Breast epithelium (tissue), 4 donors: ENCODE measurements at places on chromosomes 3 and 15. TPM values are rescaled to one million over a fixed set of nuclear protein-coding genes. Genes with fewer than 3 reads are reported as not detected.

DNA sequence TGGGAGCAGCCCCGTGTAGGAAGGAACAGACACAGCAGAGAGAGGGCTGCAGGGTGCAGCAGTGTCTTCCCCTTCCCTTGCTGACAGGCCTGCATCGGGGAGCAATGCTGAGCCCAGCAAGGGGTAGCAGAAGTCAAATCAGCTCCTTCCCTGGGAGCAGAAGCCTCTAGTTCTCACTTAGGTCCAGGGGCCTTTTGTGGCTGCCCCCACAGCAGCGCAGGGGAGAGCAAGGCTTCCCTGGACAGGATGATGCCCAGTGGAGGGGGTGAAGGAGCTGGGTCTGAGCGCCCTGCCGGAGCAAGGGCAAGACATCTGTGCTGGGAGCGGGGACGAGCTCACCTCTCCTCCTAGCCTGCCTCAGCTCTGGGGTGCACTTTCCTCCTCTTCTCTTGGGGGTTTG lies 827 bp downstream of the PLCB2 start:
- no peak for DNase-seq
- H3K27me3 ChIP-seq: no peaks in the 10 kb centered on the region
- no peaks in the 10 kb centered on the region for H3K4me1 ChIP-seq

GRCh38 chr3:61594964-61595285 lies 33.6 kb downstream of the PTPRG start:
- H3K27ac ChIP-seq: no peak overlapping the region
- H3K36me3 ChIP-seq: no peaks in the 10 kb centered on the region

DNA sequence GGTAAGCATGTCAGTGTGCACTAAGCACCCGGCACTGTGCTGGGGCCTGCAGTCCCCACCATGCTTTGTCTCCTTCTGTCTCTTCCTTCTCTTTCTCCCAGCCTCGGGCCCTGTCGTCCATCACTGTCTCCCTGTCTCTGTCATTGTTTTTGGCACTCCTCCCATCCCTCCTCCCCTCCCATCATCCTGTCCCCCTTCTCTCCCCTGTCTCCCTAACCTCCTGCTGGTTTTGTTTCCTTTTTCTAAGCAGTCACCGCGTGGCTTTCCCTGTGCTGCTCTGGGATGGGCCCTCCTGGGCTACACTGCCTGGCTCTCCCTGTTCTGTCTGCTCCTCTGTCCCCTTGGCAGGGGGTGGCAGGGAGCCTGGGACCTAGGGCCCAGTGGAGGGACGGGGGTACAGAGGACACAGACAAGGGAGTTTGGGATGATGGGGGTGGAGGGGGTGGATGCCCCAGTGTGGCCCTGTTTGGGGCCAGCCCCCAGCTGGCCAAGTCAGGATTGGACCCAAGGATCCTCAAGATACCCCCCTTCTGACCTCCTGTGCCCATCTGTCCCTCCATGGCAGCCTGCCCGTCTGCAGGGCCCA lies 5.7 kb downstream of the CHST13 start:
- H3K27me3 ChIP-seq: no peaks in the 10 kb centered on the region
- H3K36me3 ChIP-seq: no peaks in the 10 kb centered on the region
- H3K4me1 ChIP-seq: no peaks in the 10 kb centered on the region

DNA sequence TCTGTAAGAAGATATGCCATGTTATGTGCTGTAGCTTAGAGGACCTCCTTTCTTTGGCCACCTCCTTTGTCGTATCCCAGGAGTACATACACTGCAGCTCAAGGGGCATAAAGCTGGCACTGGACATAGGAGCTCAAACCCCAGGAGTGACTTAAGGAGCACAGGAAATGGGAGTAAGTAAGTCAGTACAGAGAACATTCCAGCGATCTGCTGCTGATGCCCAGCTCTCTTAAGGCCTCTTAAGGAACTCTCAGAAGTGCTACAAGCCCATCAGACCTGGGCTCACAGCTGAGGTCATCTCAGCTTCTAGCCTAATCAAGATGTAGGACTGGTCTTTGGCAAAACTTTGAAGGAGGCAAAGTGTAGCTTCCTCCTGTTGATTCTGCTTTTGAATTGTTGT lies 21.6 kb upstream of the ACTL6A start:
- DNase-seq: no peak
- no peak overlapping the region for H3K4me3 ChIP-seq
- no peaks in the 10 kb centered on the region for H3K36me3 ChIP-seq

GRCh38 chr3:117786349-117786748 lies 1076.8 kb downstream of the TUSC7 start:
- H3K36me3 ChIP-seq: no peaks in the 10 kb centered on the region
- no peak overlapping the region for H3K27ac ChIP-seq
- H3K27me3 ChIP-seq: no peaks in the 10 kb centered on the region
- H3K4me3 ChIP-seq: no peak overlapping the region
- no peak for DNase-seq

GRCh38 chr15:74768771-74769342 lies 13.0 kb upstream of the CSK start:
- H3K4me1 ChIP-seq: no peaks in the 10 kb centered on the region
- H3K27me3 ChIP-seq: no peaks in the 10 kb centered on the region
- H3K4me3 ChIP-seq: peak overlapping the region; percentile 3
- DNase-seq: peak; percentile 57
- H3K36me3 ChIP-seq: no peaks in the 10 kb centered on the region

DNA sequence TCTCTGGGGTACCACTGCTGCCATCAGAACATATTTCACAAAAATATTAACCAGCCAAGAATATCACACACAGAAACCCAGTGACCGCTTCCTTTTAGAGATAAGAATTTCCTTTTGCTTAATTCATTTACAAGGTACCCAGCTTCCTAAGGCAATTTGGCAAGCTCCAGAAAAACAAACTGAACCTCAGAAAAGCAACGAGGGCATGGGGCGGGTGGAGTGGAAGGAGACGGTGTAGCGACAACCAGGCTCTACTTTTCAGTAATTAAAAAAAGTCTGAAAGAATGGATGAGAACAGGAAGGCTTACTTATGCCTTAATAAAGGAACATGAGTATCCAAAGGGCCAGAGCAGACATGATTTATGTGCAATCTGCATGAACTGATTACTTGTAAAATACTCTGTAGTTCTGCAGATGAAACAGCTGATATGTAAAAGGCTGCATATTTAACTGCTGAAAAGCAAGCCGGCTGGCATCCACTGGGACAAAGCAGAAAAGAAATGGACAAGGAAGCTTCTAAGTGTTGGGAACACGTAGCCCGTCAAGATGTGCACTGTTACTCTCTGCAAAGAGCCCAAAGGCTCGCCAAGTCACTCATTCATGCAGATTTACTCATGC lies 18.6 kb downstream of the RFTN1 start:
- H3K36me3 ChIP-seq: no peaks in the 10 kb centered on the region
- H3K4me3 ChIP-seq: no peak overlapping the region
- H3K27ac ChIP-seq: no peak overlapping the region
- DNase-seq: no peak
- no peaks in the 10 kb centered on the region for H3K4me1 ChIP-seq

- H3K27ac ChIP-seq: peak overlapping the region; percentile 89
- H3K4me3 ChIP-seq: no peak overlapping the region
- no peaks in the 10 kb centered on the region for H3K4me1 ChIP-seq
These were observed 46.1 kb downstream of the BTD start for GRCh38 chr3:15647611-15648167.

- no peaks in the 10 kb centered on the region for H3K27me3 ChIP-seq
- H3K4me3 ChIP-seq: no peak overlapping the region
- H3K36me3 ChIP-seq: no peaks in the 10 kb centered on the region
These were observed 149.1 kb upstream of the LRRFIP2 start for GRCh38 chr3:37323494-37323893.

DNA sequence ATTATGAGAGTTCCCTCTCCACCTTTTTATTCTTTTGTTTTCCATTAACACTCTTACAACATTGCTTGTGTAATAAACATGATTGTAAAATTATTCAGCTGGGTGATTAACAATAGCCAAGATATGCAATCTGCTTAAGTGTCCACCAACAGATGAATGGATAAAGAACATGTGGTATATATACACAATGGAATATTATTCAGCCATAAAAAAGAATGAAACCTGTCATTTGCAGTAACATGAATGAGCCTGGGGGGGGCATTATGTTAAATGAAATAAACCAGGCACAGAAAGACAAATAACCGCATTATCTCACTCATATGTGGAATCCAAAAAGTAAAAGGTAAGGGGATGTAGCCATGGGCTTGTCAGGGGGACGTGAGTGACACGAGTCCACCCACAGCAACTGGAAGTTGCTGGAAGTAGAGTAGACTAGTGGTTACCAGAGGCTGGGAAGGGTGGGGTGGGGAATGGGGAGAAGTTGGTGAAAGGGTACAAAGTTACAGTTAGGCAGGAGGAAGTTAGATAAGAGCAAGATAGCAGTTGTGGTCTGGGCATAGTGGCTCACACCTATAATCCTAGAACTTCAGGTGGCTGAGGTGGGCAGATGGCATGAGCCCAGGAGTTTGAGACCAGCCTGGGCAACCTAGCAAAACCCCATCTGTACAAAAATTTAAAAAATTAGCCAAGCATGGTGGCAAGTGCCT lies 28.7 kb upstream of the CD47 start:
- H3K27me3 ChIP-seq: no peaks in the 10 kb centered on the region
- no peak for DNase-seq
- H3K4me1 ChIP-seq: no peaks in the 10 kb centered on the region
- H3K27ac ChIP-seq: no peak overlapping the region

The INSYN1 gene
- total RNA-seq: 1.9 TPM

- H3K27me3 ChIP-seq: no peaks in the 10 kb centered on the region
- H3K4me3 ChIP-seq: no peak overlapping the region
- no peak for DNase-seq
These were observed 68.5 kb upstream of the SGO1 start for GRCh38 chr3:20254268-20255117.

DNA sequence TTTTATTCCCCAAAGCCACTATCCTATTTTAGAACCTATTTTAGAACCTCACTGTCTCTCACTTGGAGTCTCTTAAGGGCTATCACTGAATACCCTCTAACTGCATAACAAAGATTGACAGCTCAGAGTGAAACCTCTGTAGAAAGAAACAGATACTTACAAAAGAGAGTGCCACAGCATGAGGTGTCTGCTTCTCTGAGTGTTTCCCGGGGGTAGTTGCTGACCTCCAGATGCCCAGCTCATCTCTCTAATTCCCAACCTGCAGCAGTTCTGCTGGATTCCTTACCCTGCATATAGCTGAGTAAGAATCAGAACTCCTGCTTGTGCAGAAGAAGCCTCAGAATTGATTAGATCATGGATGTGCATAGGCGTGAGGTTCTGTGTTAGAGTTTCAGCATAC lies 34.5 kb downstream of the P3H2 start:
- H3K27me3 ChIP-seq: no peaks in the 10 kb centered on the region
- H3K4me1 ChIP-seq: no peaks in the 10 kb centered on the region
- no peak overlapping the region for H3K27ac ChIP-seq
- DNase-seq: no peak
- no peak overlapping the region for H3K4me3 ChIP-seq
- H3K36me3 ChIP-seq: no peaks in the 10 kb centered on the region

- no peak overlapping the region for H3K27ac ChIP-seq
- H3K4me1 ChIP-seq: no peaks in the 10 kb centered on the region
- no peak overlapping the region for H3K4me3 ChIP-seq
- no peaks in the 10 kb centered on the region for H3K27me3 ChIP-seq
- DNase-seq: no peak
These were observed 350.9 kb upstream of the KCNH8 start for GRCh38 chr3:18797378-18797777.

DNA sequence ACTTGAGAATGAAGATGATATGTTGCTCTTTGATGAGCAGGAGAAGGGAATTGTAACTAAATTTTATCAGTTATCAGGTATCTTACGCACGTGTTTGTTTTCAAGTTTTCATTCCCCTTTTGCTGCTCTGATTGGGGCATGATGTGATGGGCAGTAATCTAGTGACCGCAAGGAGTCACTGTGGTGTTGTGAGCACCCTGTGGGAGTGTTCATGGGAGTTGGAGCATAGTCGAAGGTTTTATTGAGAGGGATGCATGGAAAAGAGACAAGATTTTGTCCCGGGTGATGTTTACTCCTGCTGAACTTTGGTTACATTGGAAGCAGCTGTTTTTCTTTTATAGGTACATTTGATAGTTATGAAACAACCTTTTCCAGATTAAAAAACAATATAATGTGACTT lies 2.1 kb downstream of the FAN1 start:
- no peaks in the 10 kb centered on the region for H3K36me3 ChIP-seq
- no peaks in the 10 kb centered on the region for H3K27me3 ChIP-seq
- H3K4me1 ChIP-seq: peaks cover 3% of the 10 kb centered on the region
- no peak for DNase-seq

- no peaks in the 10 kb centered on the region for H3K4me1 ChIP-seq
- H3K4me3 ChIP-seq: no peak overlapping the region
- H3K27me3 ChIP-seq: no peaks in the 10 kb centered on the region
- no peak for DNase-seq
- no peaks in the 10 kb centered on the region for H3K36me3 ChIP-seq
These were observed 37.1 kb upstream of the NR2F2 start for GRCh38 chr15:96293441-96293840.

The MOBP gene
- not detected for total RNA-seq

The SAXO2 gene
- 2.3 TPM for total RNA-seq

GRCh38 chr3:126720596-126720995 lies 16.6 kb downstream of the CHCHD6 start:
- no peak overlapping the region for H3K4me3 ChIP-seq
- no peaks in the 10 kb centered on the region for H3K36me3 ChIP-seq
- no peaks in the 10 kb centered on the region for H3K4me1 ChIP-seq
- H3K27ac ChIP-seq: no peak overlapping the region
- DNase-seq: no peak
- no peaks in the 10 kb centered on the region for H3K27me3 ChIP-seq
